ENCODE measurements at places on chromosomes 12 and 14.

DNA sequence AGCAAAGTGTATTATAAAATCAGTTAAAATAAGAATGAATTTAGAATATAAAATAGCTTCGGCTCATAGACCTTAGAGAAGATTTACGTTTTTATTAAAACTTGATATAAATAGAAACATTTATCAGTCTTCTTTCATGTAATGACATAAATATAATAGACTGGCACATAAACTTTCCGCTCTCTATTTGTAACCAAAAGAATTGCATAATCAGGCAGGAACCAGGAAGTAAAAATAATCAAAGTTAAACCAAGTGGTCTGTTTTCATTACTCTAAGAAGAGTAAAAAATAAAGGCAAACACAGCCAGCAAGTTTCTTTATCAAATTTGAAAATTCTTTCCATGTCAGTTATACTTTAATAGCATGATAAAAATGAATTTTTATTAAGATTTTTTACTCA lies 46.3 kb upstream of the ATP2A2 start:
- no peak for DNase-seq

DNA sequence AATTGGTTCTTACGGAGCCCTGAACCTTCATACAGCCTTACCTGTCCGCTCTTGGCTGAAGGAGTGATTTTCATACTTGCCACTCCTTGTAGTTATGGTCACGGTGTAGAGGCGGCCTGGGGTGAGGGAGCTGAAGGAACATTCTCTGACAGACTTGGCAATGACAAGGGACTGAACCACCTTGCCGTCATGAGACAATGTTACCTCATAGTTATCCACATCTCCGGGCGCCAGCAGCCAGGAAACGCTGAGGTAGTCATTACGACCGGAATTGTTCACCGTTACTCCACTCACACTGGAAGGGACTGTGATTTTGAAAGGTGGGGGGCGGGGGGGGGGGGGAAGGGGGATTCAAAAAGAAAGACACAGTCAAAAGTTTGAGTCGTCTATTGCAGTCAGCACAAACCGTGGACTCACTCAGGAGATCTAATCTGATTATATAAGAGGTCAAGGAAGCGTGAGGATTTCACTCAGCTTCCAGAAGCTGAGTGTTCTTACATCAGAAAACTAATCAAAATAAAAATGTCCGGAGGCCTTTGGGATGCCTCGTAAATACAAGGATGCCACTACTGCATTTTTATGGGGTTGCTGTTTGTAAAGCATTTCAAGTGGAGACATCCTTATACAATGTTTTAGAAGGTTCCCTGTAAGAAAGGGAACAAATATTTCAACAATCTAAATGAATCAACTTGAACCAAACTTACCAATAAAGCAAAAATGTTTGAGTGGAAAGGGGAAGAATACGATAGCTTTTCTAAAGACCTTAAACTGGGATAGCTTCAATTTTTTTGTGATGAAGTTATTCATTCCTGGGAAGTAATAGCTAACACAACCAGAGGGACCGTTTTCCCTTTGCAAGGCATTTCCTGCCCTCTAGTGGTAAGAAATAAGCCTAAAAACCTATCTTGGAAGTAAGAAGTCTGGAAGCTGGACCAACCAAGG lies 60.6 kb downstream of the PTPRB start:
- no peak for DNase-seq

DNA sequence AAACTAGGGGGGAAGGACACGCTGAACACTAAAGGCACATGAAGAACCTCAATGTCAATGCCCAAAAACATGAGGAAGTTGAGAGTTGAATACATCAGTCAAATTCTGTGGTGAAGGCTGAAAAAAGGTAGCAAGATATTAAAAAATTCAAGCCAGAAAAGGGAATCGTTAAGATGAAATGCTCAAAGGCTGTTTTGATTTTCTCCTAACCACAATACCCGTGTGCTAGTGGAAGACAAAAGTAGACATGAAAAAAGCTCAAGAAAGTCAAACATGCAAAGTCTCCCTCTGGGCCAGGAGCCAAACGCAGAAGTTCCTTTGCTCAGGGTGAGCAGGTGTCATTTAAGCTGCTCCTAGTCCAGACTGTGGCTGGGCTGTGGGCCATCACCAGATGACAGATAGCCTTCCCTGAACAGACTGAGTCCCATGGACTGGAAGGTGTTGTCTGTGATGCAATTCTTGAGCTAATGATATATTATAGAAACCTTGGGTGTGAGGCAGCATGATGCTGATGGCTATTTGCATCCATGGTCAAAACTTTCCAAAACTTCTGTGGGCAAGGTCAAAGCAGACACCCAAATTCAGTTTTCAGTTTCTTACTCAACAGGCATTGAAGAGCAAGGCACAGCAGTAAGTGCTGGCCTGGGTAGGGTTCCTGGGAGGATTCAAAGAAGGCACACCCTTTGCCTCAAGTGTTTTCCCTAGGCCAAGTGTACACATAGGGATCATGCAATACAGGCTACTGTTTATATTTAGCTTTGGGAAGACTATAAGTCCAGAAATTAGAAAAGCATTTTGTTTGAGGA lies 81.6 kb downstream of the MYRFL start:
- DNase-seq: no peak

DNA sequence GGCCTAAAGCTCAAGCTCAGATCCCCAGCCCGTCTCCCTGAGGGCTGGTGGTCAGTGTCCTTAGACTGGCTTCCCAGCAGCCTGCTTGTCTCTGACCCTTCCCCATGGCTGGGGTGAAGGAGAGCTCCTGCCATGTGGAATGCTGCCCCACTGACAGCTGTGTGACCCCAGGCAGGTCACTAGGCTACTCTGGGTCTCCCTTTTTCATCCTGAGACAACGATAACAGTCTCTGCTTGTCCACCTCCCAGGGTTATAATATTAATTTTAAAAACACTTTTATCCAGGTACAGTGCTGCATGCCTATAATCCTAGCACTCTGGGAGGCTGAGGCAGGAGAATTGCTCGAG lies 47.3 kb downstream of the SYNE3 start:
- no peak for DNase-seq

- no peak for DNase-seq
Measured at GRCh38 chr14:101445278-101445677, 116.0 kb upstream of the DIO3 start.

DNA sequence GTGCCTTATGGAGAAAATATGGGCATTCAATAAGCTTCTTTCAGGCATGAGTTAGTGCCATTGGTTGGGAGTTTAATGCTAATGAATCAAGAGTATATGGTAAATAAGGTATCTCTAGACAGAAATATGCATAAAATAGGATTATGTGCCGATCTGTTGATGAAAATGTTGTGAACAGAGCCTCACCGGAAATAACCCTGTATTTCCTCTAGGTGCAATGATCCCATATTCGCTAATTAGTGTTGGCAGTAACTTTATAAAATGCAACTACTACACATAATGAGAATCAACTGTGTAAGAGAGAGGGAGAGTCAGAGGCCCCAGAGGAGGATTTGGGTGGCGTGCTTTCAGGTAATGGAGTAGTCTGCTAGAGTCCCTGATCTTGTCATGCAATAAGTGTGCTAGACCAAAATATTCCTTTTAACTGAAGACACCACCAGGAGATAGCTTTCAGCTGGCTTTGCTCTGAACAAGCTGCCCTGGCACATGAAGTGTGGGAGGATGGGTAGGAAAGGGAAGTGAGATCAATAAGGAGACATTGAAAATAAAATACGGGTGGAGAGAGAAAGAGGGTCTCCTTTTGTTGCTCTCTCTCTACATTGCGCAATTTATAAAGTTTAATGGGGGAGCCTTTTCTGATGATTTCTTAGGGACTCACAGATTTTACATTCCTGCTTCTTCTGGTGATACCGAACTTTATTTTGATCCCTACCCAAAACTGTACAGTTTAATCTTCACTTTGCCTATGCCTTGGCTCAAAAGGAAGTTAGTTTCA lies 68.6 kb upstream of the PLXNC1 start:
- DNase-seq: no peak

GRCh38 chr14:84770030-84770429 lies 759.9 kb upstream of the FLRT2 start:
- no peak for DNase-seq

DNA sequence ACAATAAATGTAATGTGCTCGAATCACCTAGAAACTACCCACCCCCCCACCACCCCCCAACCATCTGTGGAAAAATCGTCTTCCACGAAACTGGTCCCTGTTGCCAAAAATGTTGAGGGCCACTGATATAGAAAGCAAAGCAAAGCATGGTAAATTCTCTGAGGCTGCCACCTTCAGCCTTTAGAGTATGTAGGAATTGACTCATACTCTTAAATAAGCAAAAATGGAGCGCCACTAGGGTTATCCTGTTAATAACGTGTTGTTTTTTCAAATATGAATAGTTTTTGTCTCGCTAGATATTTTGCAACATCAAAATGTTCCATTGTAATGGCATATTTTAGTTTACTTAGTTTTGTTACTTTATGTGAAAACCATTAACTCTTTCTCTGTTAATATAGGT lies 18.2 kb downstream of the DYNC1H1 start:
- DNase-seq: no peak

- no peak for DNase-seq
Measured at GRCh38 chr14:72986857-72987256, 40.0 kb downstream of the ZFYVE1 start.

- no peak for DNase-seq
Measured at GRCh38 chr14:104970231-104971068, 7.7 kb downstream of the AHNAK2 start.

DNA sequence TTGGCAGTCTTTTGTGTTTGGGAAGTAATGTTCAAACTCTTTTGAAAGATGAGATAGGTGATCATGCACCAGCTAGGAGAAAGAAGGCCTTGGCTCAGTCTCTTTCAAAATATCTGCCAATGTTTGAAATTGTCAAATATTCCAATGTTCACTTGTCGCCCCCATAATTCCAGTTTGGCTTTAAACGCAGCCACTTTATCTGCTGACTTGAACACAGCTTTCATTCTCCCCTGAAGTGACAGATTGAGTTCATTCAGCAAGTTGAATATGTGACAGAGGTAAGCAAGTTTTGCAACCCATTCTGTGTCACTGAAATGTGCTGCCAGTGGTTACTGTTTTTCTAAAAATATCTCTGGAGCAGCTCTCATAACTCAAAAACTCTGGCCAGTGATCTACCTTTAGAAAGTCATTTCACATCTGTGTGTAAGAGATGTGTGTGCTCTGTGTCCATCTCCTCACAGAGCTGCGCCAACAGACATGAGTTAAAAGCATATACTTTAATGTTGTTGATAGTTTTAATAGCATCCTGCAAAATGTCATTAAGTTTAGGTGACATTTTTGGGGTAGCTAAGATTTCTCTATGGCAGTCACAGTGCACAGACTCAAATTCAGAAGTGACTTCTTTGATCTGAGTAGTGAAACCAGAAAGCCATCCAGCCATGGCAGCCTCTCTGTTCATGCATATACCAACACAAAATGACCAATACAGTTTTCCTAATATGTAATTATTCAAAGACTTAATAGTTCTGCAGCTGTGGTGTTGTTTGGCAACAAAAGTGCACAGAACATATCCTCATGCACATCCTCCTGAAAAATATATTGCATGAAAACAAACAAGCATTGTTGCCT lies 614.3 kb upstream of the MIS18BP1 start:
- DNase-seq: no peak

DNA sequence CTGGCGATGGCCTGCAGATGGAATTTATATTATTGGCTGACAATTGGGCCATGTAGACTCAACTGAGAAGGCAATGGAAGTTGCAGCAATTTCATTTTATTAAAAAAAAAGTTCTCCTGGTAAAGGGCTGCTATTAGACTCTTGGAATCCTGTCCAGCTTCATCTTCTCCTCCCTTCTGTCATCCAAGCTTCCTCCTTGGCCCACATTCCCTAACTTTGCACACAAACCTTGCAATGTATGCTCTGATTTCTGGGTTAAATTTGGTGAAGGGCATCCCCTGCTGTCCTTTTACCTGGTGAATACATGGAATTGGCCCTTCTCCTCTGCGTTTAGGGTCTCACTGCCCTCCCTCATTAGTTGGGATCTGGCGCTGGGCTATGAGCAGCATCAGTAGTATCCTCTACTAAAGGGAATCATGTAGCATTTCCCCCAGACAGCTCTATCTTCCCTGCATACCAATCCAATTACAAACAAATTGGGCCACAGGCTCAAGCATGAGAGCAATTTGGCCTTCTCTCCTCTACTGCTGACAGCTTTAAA lies 336.9 kb downstream of the BMP4 start:
- DNase-seq: no peak

DNA sequence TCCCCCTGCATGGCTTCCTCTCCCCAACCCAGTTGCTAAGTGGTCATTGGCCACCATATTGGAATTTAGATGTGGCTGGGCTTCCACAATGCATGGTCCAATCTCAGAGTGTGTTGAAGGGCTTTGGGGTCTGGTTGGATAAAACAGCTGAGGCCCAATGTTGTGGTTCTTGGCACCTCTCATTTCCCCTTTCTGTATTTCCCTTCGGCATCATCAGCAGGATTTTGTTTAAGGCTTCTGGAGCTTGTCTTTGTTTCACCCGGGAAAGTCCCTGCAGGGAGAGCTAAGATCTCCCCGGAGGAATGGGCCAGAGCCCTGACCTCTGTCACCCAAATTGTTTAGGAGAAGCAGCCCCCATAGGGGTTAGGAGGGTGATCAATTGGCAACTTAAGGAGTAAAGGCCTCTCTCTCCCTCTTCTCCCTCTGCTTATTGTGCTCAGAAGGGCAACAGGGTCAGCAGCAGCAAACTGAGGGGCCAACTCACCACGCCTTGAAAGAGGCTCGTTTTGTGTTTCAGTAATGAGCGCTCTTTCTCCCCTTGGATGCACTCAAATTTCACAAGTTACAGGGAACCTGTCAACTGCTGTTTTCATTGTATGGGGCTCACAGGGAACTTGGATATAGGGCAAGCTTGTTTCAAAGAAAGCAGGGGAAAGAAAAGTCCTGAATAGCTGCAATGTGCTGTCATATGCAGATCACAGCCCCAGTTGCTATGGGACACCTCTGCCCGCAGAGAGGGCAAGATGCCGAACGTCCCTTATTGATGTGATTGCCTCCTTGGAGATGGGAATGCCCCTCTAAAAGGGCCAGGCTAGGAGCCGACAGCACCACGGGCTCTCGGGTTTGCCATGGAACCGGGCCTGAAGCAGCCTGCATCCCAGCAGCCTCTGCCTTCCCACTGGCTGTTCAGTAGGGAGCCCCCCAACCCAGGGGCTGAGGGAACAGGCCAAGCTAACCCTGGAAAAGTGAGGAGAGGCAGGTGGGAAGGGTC lies 223.7 kb downstream of the ZFP36L1 start:
- DNase-seq: no peak

GRCh38 chr12:124440841-124441381 lies 126.5 kb downstream of the NCOR2 start:
- no peak for DNase-seq

GRCh38 chr12:3752741-3753486 lies at the start of gene CRACR2A:
TSS of gene CRACR2A (minus strand) at chr12:3753109. CDS start at chr12:3696999, 56,110 bp downstream.
- no peak for DNase-seq

GRCh38 chr12:41228066-41228820 lies 40.1 kb downstream of the PDZRN4 start:
- no peak for DNase-seq

DNA sequence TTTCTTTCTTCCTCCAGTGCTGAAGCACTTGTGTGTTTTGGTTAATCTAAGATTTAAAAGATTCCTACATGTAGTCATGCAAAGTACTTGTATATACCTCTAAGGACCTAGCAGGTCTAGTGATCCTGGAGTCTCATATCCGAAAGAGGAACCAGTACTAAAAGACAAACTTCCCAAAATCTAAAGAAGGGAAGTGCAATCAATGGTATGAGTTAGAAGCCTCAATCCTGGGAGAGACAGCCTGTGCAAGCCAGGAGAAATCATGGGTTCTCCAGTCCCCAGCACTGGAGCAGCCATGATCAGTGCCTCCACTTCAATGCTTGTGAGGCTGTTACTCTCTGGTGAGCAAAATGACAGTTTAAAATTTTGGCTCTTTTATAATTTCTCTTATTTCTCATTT lies 277.4 kb downstream of the DAD1 start:
- DNase-seq: no peak

Data from C1 segment of cervical spinal cord (tissue), 14 donors.